Stimulated activated CD8-positive, alpha-beta memory T cell treated with anti-CD3 and anti-CD28 coated beads, Interleukin-15, amount 100 ng/mL, for 24 hours (primary cell): ENCODE measurements at places on chromosomes 16 and 17.

- no peak for DNase-seq
These were observed 336.1 kb downstream of the CPPED1 start for GRCh38 chr16:12467418-12468210.

- no peak for DNase-seq
These were observed 8.8 kb downstream of the GPR139 start for GRCh38 chr16:20064931-20065330.

DNA sequence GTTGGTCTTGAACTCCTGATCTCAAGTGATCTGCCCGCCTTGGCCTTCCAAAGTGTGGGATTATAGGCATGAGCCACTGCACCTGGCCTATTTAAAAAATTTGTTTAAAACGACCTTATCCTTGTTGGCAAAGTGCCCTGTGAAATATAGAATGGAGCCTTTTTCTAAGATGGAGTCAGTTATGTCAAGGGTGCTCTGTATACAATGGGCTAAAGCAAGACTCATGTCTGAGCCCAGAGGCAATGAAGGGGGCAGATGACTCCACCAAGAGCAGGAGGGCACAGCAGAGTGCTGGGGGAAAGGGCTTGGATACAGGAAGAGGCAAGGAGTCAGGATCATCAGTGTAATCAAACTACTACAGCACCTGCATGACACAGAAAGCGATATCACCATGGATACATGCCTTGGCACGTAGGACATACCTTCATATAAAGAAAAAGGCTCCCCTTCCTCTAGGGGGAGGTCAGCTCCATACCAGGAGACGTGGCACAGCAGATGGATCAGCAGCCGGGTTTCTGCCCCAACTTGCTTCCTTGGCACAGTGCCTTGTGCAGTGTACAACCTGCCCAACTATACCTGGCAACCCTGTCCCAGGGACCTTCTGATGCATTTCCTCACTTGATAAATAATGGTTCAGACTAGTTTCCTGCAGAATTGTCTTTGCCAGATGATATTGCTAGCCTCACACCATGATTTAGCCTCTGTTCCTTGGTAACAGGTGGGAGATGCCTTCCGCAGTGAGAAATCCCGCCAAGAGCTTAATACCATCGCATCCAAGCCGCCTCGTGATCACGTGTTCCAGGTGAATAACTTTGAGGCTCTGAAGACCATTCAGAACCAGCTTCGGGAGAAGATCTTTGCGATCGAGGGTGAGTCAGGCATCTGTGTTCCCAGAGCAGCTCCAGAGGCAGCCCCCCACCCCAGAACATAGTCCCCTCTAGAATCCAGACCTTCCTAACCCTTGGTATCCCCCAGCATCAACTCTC lies 15.3 kb downstream of the ITGAM start:
- no peak for DNase-seq

GRCh38 chr17:68290268-68290954 lies 516 bp downstream of the SLC16A6 start:
- peak; percentile 24 for DNase-seq

DNA sequence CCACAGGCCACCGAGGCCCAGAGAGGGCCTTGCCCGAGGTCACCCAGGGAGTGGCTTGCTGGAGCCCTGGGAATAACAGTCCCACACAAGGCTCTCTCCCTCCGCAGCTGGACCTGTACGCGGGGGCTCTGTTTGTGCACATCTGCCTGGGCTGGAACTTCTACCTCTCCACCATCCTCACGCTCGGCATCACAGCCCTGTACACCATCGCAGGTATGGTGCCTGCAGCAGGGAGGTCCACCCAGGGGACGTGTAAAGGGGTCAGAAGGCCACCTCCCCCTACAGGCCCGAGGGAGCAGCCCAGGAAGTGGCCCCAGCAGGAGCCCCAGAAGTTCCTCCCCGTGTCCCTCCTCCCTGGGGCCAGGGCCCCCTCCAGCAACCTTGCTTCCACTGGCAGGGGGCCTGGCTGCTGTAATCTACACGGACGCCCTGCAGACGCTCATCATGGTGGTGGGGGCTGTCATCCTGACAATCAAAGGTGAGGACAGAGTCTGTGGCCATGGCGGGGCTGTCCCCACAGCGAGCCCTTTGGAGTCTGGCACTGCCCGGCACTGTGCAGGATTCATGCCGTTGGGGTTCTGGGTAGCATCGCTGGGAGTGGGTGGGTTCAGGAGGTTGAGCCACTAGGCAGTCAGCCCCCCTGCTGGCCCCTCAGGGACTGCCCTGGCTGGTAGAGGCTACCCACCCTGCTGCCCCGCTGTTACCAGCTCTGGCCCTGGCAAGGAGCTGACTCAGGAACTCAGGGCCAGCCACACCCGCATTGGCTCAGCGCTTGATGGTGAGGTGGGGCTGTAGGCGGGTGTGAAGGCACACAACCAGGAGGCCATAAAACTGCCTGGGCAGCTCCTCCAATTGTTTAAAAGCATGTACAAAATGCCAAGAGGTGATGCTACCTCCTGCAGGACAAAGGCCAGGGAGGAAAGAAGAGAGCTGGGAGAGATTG lies 17.3 kb downstream of the SLC5A10 start:
- no peak for DNase-seq
